Activated T-cell treated with anti-CD3 and anti-CD28 coated beads, Interleukin-2, amount 50 U/mL, for 4 hours (primary cell): ENCODE measurements at places on chromosomes 4 and X.

DNA sequence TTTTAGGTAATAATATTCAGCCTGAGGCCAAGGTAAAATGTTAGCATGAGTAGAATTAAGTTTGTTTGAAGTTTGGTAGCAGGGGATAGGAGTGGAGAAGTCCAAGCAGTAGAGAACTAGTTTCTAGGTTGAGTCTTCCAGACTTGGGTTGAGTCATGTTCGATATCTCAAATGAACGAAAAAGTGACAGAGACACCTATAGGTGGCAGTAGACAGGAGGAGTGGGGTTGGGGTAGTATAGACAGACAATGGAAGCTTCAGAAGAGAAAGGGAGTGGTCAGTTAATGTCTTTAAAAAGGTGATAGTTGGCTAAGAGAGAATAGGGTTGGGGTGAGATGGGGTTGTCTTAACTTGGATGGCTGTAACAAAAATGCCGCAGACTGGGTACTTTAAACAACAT, 58.7 kb upstream of the EMCN start:
- no peak for DNase-seq

DNA sequence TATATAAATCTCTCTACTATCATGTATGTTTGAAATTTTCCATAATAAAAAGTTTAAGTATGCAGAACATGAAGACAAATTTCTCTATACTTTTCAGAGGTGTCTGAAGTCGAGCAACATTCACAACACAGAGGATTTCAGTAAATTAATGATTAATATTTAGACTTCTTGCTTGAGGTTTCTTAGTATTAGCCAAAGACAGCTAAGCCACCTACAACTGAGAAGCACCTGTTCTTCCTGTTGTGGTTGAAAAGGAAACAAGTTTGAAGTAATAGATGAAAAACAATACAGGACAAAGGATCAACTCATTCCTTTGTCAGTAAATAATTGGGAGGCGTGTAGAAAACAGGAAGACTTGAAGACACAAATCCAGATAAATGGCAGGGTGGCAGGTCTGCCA, 21.1 kb downstream of the SCML1 start:
- DNase-seq: no peak

GRCh38 chr4:39043861-39044363, 11.7 kb upstream of the TMEM156 start:
- DNase-seq: no peak

DNA sequence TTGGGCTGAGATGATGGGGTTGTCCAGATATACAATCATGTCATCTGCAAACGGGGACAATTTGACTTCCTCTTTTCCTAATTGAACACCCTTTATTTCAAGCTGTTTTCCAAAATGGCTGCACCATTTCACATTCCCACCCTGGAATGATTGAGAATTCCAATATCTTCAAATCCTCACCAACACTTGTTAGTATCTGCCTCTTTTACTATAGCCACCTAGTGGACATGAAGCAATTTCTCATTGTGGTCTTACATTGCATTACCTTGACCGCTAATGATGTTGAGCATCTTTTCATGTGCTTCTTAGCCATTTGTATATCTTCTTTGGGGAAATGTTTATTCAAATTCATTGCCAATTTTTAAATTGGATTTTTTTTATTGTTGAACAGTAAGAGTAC, 364.8 kb downstream of the SMARCA1 start:
- DNase-seq: no peak

GRCh38 chr4:61866378-61867030, 666.4 kb downstream of the ADGRL3 start:
- DNase-seq: no peak

DNA sequence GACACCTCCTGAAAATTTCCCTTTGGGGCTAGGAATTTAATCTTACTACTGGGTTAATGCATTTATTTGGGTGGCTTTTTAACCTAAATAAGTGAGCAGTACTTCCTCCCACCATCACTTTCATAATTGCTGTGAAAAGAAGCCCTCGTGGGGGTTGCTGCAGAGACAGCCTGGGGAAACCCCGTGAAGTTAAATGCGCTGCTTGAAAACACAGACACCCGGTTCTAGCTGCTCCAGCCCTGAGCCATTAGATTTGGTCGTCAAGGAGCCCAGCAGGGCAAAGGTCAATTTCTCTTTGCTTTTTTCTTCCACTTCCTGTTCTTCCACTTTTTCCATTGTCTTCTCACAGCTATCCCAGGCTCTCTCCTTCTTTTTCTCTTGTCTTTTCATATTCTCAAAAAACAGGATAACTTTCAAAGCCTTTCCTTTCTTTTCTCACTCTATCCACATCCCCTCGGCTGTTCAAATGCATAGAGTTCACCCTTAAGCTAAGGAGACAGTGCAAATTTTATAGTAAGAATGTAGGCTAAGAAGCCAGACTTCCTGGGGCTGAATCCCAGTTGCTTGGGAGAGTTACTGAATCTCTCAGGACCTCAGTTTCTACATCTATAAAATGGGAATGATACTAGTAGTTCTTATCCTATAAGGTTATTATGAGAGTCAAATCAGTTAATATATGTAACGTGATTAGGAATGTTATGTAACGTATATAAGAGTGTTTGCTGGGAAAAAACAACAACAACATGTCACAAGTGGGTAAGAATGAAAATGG, 91.5 kb upstream of the ZNF827 start:
- DNase-seq: no peak

DNA sequence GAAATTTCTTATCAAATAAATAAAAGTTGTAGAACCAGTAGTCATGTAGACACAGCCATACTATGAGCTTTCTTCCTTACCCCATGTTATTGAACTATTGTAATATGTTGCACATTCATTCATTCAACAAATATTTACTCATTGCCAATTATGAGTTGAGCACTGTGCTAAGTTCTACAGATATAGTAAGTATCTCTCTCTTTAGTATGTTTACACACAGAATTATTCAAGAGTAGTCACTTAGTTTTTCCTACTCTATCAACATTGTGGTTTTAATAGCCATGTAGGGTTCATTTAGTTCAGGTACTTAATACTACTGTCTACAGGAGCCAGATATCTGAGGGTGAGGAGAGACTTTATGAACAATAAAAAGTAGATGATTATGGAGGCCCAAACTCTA, 86.2 kb downstream of the TEX13A start:
- no peak for DNase-seq

DNA sequence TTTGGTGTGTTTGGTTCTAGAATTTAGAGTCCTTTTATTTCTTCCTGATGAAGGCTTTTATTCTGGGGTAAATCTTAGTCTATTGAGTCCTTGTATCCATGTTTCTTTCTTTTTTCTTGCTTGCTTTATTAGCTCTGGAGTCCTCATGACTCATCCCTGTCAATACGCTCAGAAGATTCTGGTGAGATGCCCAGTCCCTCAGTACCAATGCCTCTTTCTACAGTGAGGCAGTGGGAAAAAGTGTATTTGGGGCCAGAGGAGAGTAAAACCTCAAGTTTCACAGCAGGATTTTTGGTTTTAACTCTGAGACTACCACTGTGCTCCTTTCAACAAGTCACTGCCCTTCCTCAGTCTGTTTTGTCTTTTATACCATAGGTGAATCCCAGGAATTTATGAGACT, 368.0 kb downstream of the GBA3 start:
- DNase-seq: no peak

DNA sequence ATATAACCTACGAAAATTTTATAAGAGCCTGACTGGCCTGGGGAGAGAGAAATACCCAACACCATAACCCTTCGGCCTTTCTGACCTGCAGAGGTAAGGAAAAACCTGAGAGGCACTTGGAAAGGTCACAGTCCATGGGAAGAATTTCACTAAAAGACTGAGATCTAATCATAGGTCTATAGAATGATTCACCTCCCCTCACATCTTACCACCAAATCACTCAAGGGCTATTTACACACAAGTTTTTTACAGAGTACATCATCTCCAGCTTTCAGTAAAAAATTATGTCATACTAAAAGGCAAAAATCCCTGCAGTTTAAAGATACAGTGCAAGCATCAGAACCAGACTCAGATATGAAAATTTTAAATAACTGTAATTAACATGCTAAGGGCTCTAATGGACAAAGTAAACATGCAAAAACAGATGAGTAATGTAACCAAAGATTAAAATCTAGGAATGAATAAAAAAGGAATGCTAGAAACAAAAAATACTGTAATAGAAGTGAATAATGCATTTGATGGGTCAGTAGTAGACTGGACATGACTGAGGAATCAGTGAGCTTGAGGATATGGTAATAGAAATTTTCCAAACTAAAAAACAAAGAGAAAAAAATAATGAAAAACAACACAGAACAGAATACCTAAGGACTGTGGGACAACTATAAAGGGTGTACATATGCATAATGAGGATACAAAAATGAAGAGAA, 32.1 kb upstream of the SLC16A2 start:
- no peak for DNase-seq

GRCh38 chr4:4499438-4500123, 42.3 kb downstream of the STX18 start:
- DNase-seq: no peak

DNA sequence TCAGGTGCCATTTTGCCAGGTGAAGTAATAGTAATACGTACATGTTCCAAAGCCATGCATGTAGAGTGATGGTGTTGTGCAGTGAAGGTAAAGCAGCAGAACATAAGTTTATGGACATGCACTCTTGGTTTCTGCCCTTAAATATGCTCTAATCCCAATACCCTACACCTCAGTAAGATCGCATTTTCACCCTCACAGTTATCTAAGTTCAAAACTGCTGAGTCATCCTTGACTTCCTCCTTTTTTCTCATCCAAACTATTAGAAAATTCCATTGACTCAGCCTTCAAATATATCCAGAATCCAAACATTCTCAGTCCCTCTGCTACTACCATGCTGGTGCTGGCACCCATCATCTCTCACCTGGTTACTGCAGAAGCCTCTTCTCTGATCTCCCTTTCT, 652.9 kb upstream of the IGFBP7 start:
- DNase-seq: no peak

GRCh38 chrX:137101273-137101990, 67.6 kb upstream of the GPR101 start:
- no peak for DNase-seq

- no peak for DNase-seq
Observed at GRCh38 chr4:304969-305680, at the start of gene ZNF732. TSS of gene ZNF732 (minus strand) at chr4:305474. CDS start at chr4:305310, 164 bp downstream.

DNA sequence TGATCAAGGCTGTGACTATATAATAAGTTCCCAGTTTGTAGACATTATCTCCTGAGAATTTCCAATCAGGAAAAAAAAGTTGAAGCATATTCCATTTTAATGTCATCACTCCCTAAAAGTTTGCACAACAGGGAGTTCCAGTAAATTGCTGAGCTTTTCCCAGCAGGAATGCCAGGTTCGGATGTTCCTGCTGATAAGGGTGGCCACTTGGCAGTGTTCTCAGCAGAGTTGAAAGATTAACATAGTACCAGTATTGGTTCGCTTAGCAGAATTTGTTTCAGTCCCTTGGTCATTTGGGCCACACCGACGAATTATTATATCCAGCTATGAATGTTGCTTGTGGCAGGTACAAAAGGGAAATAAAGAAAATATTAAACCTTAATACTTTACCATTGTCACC, 5.2 kb upstream of the CXCL2 start:
- DNase-seq: no peak

DNA sequence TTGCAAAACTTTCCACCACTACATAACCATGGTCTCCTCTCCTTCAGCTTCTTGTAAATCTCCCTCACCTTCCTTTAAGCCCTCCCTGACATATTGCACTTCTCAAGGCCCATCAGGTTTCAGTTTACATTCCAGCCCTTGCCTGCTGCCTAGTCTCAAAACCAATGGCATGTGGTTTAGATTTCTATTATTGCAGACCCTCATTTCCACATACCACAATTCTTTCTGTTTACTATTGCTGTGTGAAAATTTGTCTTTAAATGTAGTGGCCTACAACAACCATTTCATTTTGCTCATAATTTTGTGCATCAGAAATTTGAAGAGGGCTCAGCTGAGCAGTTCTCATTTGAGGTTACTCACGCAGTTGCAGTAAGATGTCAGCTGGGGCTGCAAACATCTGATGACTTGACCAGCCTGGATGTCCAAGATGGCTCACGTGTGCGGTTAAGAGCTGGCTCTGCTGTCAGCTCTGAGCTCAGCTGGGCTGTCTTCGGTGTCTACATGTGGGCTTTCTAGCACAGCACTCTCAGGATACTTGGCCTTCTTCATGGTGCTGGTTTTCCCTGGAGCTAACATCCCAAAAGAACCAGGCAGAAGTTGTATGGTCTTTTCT, 29.9 kb upstream of the SOD3 start:
- no peak for DNase-seq

GRCh38 chr4:39732728-39733127, 34.8 kb downstream of the UBE2K start:
- DNase-seq: no peak

GRCh38 chr4:122329876-122330565, 48.8 kb upstream of the ADAD1 start:
- DNase-seq: no peak

- DNase-seq: no peak
Observed at GRCh38 chrX:56728321-56728720, 722 bp upstream of the NBDY start.

GRCh38 chr4:128553686-128554515, 255.6 kb upstream of the JADE1 start:
- no peak for DNase-seq

DNA sequence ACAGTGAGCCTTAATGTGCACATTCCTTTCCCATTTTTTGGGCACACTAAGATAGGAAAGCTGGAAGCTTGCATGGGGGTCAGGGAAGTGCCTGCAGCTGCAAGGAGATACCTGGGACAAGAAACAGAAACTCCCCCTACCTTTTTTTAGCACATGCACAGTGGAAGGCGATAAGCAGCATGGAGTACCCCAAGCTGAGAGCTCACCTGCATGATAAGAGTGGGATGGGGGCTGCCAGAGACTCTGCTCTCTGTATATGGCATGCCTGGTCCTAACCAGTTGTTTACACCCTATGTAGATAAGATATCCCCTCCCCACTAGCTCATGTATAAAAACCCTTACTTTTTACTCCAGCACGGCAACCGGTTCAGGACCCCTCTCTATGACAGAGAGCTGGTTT, 135.9 kb downstream of the TENT5D start:
- DNase-seq: no peak

DNA sequence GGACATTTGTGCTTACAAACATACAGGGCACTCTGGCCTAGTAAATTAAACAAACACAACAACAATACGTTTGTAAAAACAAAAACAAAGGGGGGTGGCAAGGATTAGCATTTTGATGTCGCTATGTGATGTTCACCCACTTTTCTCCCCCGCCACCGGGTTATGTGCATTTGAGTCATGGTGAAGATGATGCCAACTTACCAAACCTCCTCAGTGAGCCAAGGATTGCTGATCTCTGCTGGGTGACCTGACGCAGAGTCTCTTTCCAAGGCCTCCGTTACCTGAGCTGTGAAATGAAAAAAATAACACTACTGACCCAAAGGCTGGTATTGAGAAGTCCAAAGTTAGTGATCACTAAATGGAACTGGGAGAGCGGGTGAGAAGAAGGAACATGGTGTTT, 85.4 kb downstream of the RBM47 start:
- DNase-seq: no peak

GRCh38 chrX:98956014-98956413, 1454.1 kb downstream of the PCDH19 start:
- DNase-seq: no peak

DNA sequence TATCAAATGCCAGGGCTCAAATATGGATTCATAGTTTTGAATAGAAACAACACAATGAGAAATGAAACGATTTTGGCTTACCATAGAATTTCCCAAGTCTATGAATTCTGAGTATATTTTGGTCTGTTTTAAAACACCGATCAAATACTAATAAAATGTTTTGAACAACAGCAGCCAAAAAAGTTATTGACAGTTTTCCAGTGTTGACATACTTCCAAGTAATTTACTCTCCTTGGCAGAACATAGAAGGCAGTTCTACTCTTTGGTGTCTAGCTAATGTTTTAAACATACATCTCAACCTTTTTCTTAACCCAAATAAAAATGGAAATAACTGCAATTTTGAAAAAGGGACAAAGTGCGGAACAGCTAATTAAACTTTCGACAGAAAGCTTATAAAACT, 1419.8 kb downstream of the ADGRL3 start:
- no peak for DNase-seq
